A549 (cell line): ENCODE measurements at places on chromosomes 4 and X.

DNA sequence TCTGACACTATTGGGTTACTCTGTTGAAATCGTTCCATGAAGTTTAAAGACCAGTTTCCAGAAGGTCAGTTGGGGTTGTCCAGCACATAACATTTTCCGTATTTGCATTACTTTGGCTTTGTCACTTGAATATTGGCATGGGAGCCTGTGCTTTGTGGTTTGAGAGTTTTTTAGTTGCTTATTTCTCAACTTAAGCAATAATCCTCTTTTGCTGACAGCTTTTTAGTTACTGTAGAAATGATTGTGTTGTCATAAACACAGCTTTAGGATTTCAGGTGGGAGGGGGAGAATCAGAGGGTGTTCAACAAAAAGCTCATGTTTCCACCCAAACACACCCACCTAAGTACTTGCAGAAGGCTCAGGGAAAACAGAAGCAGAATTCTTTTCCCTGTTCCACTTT lies 210.7 kb upstream of the TLL1 start:
- DNase-seq: no peak

GRCh38 chr4:76722838-76723237 lies 175.1 kb downstream of the SOWAHB start:
- no peak for DNase-seq

GRCh38 chrX:109632906-109633504 lies 8.0 kb upstream of the KCNE5 start:
- peak; percentile 13 for DNase-seq

- DNase-seq: peak; percentile 13
These were observed 580 bp downstream of the NAF1 start for GRCh38 chr4:163166041-163166579.

DNA sequence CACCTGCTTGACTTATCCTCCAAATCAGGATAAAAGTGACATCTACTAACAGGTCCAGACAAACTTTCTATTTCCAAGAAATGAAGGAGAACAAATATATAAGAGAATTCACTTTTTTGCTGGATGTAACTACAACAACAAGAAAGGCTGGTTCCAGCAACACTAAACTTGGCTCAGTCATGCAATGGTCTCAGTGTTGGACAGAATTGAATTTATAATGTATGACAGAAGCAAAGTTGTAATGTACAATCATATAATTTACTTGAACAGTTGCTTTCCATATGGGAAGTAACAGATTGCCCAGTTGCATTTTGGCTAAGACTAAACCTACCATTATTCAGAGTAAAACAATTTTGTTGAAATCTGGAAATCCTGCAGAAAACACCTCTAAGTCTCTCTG lies 183.3 kb upstream of the INTU start:
- no peak for DNase-seq

- DNase-seq: no peak
These were observed 228.4 kb downstream of the RCHY1 start for GRCh38 chr4:75285837-75286236.

GRCh38 chr4:7650606-7651385 lies 216.1 kb upstream of the PSAPL1 start:
- DNase-seq: no peak

DNA sequence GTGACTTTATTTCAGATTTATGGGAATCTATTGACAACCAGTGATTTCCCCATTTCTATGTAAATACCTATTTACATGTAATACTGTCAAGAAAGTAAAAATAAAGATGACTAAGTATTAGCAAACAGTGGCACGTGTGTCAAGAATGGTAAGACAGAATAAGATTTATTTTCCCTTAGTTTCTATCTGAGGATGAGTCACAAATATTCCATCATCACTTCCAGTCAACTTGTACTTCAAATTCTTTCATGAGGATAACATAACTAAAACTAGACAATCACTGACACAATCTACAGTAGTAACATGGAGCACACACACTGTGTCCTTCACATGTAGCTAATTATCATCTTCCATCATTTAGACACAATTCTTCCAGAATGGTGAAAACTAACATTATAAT lies 625.3 kb upstream of the PCDH7 start:
- DNase-seq: no peak

- DNase-seq: no peak
These were observed 112.1 kb upstream of the DDIT4L start for GRCh38 chr4:100302061-100303026.

GRCh38 chr4:161132715-161133425 lies 1030.9 kb downstream of the FSTL5 start:
- no peak for DNase-seq

DNA sequence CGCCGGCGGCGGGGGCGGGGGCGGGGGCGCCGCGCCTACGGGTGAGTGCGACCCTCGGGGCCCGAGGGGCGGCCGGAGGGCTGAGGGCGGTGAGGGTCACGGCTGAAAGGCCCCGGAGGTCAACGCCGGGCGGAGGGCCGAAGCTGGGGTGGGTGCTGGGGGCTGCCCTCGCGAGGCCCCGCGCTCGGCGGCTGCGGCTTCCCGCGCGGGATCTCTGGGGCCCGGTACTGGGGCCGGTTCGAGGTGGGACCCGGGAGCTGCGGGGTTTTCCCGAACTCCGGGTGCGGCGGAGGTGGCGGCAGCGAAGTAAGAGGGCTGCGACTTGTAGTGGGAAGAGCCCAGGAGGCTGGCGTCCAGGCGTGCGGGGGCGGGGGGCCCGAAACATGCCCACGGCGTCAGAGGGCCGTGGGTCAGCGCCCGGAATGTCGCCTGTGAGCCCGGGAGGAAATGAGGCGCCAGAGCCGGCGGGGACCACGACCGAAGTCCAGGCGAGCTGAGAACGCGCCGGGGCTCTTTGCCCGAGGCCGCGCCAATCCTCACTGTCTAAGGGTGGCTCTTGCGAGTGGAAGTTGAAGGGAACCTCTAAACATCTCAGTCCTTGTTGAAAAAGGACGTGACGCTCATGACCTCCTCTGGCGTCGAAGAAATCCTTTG lies 407 bp downstream of the IL13RA1 start:
- DNase-seq: peak; percentile 22

DNA sequence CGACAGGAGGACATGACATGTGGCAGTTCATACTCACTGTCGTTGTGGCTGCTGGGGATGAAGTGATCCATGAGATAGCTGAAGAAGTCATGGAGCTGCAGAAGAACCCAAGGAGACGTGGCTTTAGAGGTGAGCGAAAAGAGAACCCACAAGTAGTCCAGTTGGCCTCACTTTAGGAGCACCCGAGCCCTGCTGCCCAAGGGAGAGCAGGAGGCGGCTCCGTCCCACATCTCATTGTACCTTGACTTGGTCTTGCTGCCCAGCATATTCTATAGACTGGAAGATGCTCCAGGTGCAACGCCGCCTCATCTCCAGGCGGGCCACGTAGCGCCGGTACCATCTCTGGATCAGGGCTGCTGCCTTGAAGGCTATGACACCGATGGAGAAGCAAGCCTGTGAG lies 10.6 kb downstream of the PPEF2 start:
- no peak for DNase-seq

DNA sequence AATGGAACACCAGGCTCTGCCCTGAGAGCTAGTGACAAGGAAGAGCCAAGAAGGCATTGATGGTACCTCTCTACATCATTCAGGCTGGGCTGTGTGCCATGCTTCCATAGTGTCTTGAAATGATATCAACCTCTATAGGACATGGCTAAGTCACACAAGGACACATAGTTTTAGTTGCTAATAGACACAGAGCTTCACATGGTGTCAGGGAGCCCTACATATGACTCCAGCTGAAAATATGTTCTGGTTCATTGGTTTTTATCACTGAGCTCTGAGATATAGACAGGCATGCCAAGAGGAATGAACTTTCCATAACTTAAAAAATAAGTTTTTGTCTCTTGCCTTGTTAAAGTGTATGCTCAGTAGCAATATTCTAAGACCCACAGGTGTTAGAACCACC lies 72.1 kb upstream of the PRKG2 start:
- DNase-seq: no peak

DNA sequence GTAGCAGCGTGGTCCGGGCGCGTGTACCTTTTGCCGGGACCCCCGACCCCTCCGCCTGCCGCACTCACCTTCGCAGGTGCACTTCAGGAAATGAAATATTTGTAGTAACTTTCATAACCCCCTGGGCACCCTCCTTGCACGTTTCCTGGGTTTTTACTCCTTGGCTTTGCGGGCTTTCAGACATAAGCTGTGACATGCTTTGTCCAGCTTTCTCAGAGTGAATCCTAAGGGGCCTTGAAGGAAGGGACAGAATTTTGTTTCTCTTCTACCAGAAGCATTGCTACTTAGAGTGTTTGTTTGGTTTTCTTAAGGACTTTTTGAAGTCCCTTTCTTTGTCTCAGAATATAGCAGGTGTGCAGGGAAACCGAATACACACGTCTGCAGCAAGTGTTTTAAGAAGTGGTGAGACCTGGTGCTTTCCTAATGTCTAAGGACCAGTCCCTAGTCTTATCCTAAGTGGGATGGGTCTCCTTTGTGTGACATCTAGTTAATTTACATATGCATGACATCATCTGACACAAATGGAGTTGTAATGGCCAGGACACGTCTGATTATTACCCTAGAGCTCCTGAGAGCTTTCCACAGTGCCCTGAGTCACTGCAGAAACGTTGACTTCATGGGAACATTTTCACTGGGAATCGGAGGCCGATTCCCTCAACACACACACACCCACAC lies 1.3 kb downstream of the FAM149A start:
- DNase-seq: no peak

DNA sequence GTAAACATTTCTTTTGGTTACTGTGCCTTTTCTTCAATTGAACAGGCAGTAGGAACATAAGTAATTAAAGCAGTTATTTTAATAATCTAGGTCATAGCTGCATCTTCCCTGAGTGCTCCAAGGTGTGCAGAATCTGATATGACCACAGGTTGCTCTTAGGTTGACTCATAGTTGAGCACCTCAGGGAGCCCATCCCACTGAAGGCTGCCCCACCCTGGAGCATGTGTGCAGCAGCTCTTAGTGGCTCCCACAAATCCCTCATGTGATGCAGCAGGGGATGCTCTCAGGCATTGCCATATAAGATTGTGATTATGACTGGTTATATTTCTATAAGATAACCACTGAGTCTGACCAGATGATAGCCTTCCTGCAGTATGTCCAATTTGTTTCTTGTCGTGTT lies 72.3 kb downstream of the ZNF518B start:
- no peak for DNase-seq

- DNase-seq: no peak
These were observed 527.3 kb downstream of the TLL1 start for GRCh38 chr4:166400270-166400894.

DNA sequence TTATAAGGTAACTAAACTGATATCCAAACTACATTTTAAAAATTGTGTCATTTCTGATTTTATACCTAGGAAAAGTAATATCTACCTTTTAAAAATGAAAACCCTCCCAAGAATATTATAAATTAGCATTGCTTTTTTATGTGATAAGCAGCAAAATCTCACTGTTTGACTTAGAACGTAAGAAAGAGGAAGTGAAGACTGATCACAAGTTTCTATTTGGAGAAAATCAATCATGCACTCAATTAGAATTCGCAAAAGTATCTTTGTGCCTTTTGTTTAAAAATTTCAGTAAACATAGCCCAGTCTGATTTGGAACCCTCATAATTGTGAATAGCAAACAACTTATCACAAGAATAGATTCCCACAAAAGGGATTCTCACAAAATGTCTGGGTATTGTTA lies 142.7 kb downstream of the TENM3 start:
- no peak for DNase-seq

GRCh38 chr4:128371876-128372275 lies 84.3 kb upstream of the PGRMC2 start:
- DNase-seq: no peak

- no peak for DNase-seq
These were observed 125.2 kb upstream of the USP9X start for GRCh38 chrX:40960041-40960440.

DNA sequence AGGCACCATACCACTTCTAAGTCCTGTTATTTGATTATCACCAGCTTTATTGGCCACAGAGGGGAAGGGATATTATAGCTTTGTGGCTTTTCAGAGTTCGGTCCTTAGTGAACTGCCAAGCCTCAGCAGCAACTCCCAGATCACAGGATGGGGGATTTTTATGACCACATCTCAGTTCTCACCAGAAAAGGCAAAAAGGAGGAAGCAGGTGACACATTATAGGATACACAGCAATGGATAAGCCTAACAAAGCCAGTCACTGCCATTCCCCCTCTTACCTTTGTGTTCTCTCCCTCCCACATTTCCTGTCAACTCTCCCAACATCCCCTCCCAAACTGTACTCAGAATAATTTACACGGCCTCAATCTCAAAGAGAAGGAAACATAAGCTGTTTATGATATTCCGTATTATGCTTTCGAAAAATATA lies 142.8 kb downstream of the MGST2 start:
- DNase-seq: no peak

- DNase-seq: no peak
These were observed 37.9 kb upstream of the GYPA start for GRCh38 chr4:144178414-144178813.

GRCh38 chrX:65926095-65927019 lies 113.5 kb downstream of the VSIG4 start:
- no peak for DNase-seq

GRCh38 chrX:43481576-43481975 lies 174.5 kb upstream of the MAOA start:
- DNase-seq: no peak

- no peak for DNase-seq
These were observed 117.5 kb downstream of the ATG4A start for GRCh38 chrX:108209006-108209554.

- no peak for DNase-seq
These were observed 155.8 kb downstream of the NWD2 start for GRCh38 chr4:37400241-37400881.

DNA sequence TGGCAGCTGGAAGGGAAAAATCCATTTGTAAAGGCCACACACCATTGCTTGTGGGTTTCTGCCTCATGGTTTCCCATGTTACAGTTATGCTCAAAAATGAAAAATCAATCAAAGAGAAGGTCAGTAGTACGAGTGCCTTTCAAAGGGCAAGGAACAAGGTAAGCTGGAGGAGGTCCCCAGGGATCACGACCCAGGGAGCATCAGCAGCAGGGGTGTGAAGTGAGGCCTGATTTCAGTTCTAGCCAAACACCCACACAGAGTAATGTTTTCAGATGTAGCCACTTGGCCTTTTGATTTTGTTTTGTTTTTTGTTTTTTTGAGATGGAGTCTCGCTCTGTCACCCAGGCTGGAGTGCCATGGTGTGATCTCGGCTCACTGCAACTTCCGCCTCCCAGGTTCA lies 69.4 kb upstream of the AFAP1 start:
- DNase-seq: no peak
